Right kidney (tissue), 9 donors: ENCODE measurements at places on chromosomes 7 and 10.

- DNase-seq, result no peak
These were observed 93.6 kb upstream of the RSU1 start for GRCh38 chr10:16910793-16911164.

- no peak for DNase-seq
These were observed 52.6 kb upstream of the BET1 start for GRCh38 chr7:94056796-94057207.

GRCh38 chr10:100072514-100072913 is 9.2 kb downstream of the CPN1 start:
- no peak for DNase-seq

GRCh38 chr7:51366930-51367613 is 50.5 kb upstream of the COBL start:
- peak; percentile 44 for DNase-seq

GRCh38 chr10:88805361-88805760 is 2.8 kb downstream of the LIPM start:
- no peak for DNase-seq

GRCh38 chr7:7521259-7521658 is 14.4 kb downstream of the COL28A1 start:
- DNase-seq, result no peak

DNA sequence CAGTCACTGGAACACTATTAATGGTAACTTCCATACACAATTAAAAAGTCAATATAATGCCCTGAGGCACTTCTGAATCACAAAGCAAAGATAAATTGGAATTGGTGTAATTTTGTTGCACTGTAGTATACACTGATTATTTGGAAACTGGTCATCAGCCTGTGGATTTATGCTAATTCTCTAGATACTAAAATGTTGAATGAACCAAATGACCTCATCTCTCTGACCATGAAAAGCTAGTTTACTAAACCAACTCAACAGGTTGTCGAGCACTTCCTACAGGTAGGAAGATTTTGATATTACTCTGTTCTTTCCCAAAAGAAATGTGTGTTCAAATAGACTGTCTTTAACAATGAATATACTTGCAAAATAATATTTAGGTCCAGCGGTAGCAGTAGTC is 5.3 kb downstream of the NRP1 start:
- no peak for DNase-seq

GRCh38 chr7:109751241-109751640 is 1181.6 kb downstream of the DNAJB9 start:
- DNase-seq, result no peak

DNA sequence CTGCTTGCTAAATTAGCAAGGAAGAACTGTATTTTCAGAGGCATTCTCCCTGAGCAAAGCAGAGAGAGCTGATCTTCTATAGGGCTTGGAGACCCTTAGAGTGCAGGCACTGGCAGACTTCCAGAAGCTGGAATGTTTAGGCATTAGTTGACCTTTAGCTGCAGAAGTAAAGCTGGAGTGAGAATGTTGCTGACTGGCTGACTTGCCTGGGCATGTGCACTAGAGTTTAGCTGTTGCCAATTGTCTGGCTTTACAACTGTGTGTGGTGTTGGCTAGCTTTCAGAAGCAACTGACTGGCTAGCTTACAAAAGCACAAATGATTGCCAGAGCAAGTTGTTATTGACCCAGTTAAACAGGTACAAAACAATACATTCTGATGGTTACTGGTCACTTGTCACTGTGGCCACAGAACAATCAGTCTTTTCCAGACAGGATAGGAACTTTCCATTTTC is 25.1 kb downstream of the FAM13C start:
- peak; percentile 7 for DNase-seq

DNA sequence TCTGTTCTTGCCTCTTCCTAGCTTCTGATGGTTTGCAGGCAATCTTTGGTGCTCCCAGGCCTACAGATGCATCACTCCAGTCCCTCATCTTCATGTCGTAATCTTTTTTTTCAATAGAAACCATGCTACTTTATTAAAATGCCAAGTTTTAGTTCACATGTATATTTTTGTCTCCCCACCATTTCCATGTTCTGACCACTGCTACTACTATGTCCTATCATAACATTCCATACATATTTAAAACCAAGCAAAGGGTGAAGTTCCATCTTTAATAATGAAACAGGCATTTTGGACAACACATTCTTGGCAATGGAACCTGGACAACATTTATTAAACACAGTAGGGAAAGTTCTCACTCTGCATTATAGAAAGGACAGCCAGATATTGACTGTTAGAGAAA is 58.8 kb downstream of the ZNF518A start:
- DNase-seq, result no peak

DNA sequence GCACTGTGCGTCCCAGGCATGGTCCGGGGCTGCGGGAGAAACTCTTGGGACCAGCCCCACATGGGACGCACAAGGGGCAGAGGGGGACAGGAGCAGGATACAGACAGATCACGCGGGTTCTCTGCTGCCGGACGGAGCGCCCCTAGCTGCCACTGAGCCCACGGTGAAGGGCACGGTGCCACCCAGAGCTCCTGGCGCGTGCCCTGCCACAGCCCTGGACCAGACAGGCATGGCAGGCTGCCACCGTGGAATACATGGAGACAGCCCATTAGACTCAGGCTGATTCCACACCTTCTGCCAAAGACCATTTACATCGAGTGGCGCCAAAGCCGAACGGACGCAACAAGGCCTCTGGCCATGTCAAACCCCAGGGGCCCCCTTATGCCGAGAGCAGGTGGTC is 90.4 kb downstream of the MAD1L1 start:
- no peak for DNase-seq

DNA sequence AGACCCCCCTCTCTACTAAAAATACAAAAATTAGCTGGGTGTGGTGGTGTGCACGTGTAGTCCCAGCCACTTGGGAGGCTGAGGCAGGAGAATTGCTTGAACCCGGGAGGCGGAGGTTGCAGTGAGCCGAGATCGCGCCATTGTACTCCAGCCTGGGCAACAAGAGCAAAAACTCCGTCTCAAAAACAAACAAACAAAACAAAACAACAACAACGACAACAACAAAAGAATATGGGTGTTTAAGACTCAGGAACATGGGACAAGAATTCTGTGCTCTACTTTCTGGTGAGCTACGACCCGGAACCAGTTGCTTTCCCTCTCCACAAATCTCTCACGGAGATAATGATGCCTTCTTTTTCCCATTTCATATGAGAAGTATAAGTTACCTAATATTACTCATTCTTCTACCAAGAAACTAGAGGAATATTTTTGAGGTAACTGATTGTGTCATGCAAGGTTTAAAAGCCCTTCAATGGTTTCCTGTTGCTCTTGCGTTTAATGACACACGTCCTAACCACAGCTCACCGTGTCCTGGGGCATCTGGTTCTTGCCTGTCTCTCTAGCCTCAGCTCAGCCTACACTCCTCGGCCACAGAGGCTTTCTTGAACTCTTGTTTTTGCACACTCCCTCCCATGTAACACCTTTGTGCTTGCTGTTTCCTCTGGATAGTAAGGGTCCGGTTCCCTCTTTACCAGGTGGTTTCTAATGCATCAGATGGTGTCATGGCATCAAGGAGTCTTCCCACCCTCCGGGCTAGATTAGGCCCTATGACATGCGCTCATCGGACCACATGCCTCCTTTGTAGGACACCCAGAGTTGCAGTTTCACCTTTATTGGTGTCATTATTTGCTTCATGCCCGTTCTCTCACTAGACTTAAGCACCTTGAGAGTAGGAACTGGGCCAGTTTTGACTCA is 67.5 kb downstream of the PFKFB3 start:
- no peak for DNase-seq

- DNase-seq, result no peak
These were observed 271.1 kb downstream of the PTPRN2 start for GRCh38 chr7:158316466-158317031.

GRCh38 chr7:150340024-150340749 is 1.2 kb downstream of the RARRES2 start:
- DNase-seq, result peak; percentile 73

- DNase-seq, result no peak
These were observed 589.3 kb downstream of the DNAJB6 start for GRCh38 chr7:157926107-157926506.

DNA sequence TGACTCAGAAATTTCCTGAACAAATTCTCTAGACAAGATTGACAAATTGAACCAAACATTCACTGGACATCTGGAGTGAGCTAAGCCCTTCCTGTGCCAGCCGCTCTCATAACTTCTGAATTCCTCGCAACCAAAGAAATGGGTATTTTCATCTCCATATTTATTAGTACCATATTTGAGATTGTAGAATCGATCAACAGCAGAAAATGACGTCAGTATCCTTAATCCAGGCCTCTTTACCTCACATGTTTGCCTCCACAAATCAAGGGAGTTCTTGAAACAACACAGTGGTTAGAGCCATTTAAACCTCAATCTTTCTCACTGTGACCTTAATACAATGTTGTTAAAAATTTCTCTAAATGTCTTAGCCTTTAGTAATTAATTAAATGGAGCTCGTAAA is 735.6 kb upstream of the SORCS1 start:
- no peak for DNase-seq

- no peak for DNase-seq
These were observed 49.3 kb upstream of the AGBL3 start for GRCh38 chr7:134936893-134937510.

DNA sequence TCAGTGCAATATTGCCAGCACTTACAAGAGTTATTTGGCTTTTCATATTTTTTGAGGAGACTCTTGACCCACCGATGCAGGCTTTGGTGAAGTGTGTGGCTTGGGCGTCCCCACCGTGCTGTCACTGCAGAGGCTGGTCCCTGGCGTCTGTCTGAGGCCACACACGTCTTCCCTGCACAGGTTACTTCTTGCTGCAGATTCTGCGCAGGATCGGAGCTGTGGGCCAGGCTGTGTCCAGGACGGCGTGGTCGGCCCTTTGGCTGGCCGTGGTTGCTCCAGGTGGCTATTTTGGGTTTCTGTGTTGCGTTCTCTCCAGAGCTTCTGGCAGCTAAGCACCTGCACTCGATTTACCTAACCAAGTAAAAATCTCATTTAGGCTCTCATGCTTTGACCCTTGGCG is 18.9 kb downstream of the SUN1 start:
- no peak for DNase-seq

- DNase-seq, result no peak
These were observed 6.5 kb downstream of the ELFN1 start for GRCh38 chr7:1676550-1677078.

- no peak for DNase-seq
These were observed 116.0 kb downstream of the PTPN20 start for GRCh38 chr10:47027108-47027783.

GRCh38 chr7:88302486-88302885 is 4.2 kb downstream of the STEAP4 start:
- no peak for DNase-seq

DNA sequence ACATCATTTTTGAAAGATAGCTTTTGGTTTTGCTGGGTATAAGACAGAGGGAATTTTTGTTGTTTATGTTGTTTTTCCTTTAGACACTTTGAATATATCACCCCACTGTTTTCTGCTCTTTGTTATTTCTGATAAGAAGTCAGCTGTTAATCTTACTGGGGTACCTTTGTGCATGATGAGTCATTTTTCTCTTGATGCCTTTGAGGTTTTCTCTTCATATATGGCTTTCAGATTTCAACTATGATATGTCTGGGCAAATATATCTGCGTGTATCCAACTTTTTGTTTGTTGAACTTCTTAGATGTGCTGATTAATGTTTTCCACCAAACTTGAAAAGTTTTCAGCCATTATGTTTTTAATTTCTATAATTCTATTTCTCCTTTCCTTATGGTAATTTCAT is 208.6 kb upstream of the TMEM72 start:
- DNase-seq, result no peak

- DNase-seq, result peak; percentile 35
These were observed at the start of gene GOLGA7B for GRCh38 chr10:97849687-97850402. TSS of gene GOLGA7B (plus strand) at chr10:97849843. CDS start at chr10:97850304, 461 bp downstream.

DNA sequence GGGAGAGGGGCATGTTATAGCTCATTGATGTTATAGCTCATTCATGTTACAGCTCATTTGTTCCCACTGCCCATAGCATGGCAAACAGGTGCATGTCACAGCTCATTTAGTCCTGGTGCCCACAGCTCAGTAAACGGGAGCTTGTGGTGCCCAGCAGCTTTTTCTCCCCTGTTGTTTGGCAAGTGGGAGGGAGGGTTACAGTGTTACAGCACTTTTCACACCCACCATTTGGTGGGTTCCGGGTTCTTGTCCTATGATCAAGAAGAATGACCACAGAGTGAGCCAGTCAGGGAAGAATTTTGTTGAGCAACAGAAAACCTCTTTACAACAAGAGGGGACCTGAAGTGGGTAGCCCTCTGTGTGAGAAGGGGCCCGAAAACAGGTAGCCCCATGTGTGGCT is 162.8 kb upstream of the CSTF2T start:
- DNase-seq, result no peak
